Ureter (tissue), 1 donor: ENCODE measurements at places on chromosomes 2 and 18. TPM values are rescaled to one million over a fixed set of nuclear protein-coding genes. Genes with fewer than 3 reads are reported as not detected.

CCDC74A gene
- 2.0 TPM for total RNA-seq

- no peak for DNase-seq
Observed at GRCh38 chr2:44746856-44747615, 194.5 kb upstream of the SIX3 start.

DNA sequence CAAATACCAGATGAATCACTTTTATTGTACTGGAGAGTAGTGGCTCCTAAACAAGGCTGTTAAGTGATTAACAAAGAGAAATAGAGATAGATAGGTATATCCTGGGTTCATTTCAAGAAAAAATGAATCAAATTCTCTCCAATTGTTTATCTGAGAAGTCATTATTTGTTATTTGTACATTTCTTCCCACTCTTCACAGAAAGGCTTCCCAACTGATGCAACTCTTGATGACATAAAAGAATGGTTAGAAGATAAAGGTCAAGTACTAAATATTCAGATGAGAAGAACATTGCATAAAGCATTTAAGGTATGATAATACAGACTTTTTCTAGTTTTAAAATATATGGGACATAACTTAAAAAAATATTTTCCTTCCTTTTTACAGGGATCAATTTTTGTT lies 7.9 kb downstream of the SSB start:
- DNase-seq = no peak

- DNase-seq = no peak
Observed at GRCh38 chr18:46319783-46320182, 215.6 kb downstream of the HAUS1 start.

DNA sequence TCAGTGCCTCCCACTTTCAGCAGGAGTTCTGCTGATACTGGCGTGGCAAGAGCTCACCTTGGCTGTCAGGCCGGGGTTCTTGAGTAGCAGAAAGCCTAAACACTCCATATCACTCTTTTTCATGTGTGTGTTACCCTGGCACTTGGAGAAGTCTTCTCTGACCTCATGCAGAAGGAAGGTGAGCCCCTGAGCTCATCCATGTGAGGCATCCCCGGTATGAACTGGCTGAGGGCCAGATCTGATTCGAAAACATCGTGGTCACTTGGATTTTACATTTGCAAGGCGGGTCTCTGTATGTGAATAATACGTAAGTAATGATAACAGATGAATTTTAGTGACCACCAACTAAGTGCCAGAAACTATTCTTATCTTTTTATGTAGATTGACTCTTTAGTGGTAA lies 93.6 kb downstream of the RAPGEF4 start:
- DNase-seq = no peak

GRCh38 chr2:45331410-45331786 lies 279.7 kb downstream of the SRBD1 start:
- DNase-seq = no peak
